ENCODE measurements at places on chromosomes 13 and 19.

GRCh38 chr13:60150538-60150937, 13.2 kb downstream of the DIAPH3 start:
- no peak for DNase-seq

GRCh38 chr19:32352241-32352630, 6.8 kb downstream of the ZNF507 start:
- no peak for DNase-seq

DNA sequence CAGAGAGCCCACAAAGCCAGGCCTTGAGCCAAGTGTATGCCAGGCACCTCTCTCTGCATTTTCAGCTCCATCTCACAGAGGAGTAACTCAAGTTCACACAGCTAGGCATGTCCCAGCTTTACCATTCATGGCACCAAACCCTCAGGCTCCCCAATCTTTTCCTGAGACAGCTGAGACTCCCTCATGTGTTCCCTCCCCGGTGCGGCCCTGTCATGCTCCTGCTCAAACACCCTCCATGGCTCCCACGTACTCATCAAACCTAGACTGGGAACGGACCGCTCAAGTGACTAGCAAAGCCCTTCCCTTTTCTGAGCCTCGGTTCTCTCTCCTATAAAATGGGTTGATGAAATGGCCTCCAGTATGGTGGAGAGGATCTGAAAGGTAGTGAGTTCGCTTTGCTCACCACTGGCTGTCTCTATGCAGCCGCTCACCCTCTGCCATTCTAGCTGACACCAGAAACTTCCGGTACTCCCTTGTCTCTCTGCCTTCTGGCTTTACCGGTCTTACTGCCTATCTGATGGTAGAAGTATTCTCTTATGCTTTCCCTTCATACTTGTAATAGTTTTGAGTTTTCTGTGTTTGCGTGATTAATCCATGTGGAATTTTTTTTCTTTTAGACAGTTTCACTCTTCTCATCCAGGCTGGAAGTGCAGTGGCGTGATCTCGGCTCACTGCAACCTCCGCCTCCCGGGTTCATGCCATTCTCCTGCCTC, 7.8 kb upstream of the SLC44A2 start:
- no peak for DNase-seq

GRCh38 chr19:18856385-18857126, 24.8 kb downstream of the UPF1 start:
- DNase-seq: no peak

DNA sequence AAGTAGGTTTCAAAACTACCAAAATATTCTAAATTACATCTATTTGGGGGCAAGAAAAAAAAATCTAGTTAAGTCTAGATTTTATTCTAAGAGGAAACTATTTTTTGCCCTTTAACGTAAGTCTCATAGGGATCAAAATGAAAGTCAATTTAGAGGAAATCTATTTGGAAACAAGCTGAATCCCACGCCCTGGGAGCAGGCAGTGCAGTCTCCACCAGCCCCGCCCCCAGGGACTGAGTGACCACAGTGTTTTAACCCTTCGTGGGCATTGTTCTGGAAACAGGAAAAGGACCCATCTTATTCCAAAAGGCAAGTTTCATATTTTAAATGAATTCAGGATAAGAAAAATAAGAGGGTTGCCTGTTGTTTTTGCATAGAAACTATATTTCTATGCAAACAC, 209.7 kb downstream of the SPRY2 start:
- DNase-seq: no peak

GRCh38 chr13:108769213-108770070, 140.0 kb downstream of the MYO16 start:
- no peak for DNase-seq

GRCh38 chr13:78029901-78030300, 111.3 kb upstream of the EDNRB start:
- DNase-seq: no peak

All from effector CD4-positive, alpha-beta T cell (primary cell).